Left cardiac atrium (tissue), 4 donors: ENCODE measurements at places on chromosomes 7 and 10. TPM values are rescaled to one million over a fixed set of nuclear protein-coding genes. Genes with fewer than 3 reads are reported as not detected.

DNA sequence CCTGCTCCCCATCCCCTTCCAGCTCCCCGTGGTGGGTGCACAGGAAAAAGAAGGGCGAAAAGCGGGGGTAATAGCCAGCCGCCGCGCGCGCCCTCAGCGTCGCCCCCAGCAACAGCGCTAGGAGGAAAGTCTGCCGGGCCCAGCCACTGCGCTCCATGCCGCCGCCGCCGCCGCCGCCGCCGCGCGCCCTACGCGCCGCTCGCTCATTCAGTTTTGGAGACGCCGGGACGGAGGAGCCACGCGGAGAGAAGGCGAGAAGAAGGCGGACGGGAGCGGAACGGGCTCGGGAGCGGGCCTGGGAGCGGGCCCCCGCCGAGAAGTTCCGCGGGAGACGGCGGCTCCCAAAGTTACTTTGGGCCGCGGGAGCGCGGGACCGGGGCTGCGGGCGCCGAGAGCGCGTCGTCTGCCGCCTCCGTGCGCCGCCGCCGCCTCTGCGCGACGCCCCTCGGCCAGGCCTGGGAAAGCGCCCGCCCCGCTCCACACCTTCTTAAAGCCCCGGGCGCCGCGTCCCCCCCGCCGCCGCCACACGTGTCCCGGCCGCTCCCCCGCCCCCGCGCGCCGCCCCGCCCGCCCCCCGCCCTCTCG is at the start of gene RELN:
Gene RELN, minus strand, starts transcription at position 459 of the 585 bp plus-strand sequence. Its CDS starts 302 bp downstream, at position 157.
- DNase-seq = peak; percentile 27

Gene NODAL
- total RNA-seq = not detected

Gene KNDC1
- 0.50 TPM for total RNA-seq

- no peak for DNase-seq
These were observed 116.8 kb downstream of the IQUB start for GRCh38 chr7:123417580-123417979.

DNA sequence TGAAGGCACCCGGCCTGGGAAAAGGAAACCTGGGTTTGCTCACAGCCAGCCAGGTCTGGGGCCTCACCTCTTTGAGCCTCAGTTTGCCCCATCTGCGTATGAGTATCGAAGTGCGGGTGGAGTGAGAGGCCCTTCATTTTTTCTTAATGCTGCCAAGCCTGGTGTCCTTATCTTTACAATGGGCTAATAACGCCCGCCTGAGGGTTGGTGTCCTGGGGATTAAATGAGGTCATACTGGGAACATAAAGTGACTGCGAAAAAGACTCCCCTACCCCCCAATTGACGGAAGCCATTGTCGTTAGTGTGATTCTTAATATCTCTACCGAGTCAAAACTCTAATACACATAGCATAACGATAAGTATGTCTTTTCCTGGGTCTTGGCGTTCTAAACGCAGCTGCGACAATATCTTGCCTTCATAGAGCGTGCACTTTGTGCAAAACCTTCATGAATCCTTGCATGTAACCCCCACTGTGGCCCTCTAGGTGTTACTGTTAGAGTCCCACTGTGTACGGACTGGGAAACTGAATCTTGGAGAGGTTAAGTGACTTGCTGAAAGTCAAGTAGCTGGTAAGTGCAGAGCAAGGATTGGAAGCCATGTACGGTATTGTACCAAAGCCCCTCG is 11.4 kb upstream of the GRB10 start:
- no peak for DNase-seq

DNA sequence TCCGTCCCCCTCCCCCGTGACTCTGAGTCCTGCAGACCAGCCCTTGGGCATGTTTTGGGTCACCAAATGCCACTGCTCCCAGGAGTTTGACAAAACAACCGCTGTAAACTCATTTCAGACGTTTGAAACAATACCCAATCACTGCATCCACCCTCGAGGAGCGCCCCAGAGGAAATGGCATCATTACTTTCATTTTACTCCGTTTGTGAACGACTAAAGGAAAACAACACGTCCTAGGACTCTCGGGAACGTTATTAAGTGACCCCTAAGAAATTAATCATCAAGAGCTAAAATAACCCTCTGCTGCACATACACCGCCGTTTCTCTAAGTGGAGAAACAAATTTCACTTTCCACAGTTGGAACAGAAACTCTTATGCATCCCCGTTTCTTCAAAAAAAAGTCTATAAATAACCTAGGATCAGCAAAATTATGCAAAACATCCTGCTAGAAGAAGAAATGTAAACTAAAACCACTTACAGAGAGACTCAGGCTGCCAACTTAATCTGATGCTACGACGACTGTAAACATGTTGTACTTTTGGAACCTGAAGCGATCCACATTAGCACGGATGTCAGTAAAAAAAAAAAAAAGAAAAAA is 109.9 kb upstream of the EFCAB10 start:
- DNase-seq = no peak

Gene GJD4
- total RNA-seq = not detected

Gene SPDYE3
- total RNA-seq = not detected

GRCh38 chr7:27689591-27690164 is 27.0 kb upstream of the HIBADH start:
- DNase-seq = no peak

Gene PTF1A
- total RNA-seq = not detected

- DNase-seq = no peak
These were observed 444.2 kb upstream of the SEMA3D start for GRCh38 chr7:85630904-85631600.

Gene ADCYAP1R1
- total RNA-seq = 1.0 TPM

- DNase-seq = no peak
These were observed 997.9 kb upstream of the POT1 start for GRCh38 chr7:125927556-125927955.

- DNase-seq = no peak
These were observed 638.4 kb downstream of the ACTR3B start for GRCh38 chr7:153397906-153398305.

DNA sequence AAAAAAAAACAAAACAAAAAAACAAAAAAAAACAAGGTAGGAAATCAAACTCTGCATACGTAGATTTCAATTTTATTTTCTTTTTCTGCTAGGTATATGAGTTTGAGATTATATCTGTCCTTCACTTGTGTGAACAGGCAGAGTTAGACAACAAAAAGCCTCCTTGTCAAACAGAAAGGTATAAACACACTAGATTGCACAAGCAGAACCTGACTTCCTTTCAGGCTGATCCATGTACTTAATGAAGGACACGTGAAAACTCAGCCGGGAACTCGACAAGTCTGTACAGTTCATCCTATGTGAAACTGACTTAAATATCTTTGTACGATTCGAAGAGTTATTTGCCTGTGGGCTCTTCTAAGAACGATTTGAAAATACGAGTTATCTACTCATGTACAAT is 254.1 kb downstream of the ARL4A start:
- DNase-seq = no peak

GRCh38 chr7:105796365-105796764 is 80.0 kb downstream of the ATXN7L1 start:
- DNase-seq = no peak

Gene MSMB
- total RNA-seq = not detected

- DNase-seq = no peak
These were observed 611 bp downstream of the NDUFA5 start for GRCh38 chr7:123557016-123557397.

DNA sequence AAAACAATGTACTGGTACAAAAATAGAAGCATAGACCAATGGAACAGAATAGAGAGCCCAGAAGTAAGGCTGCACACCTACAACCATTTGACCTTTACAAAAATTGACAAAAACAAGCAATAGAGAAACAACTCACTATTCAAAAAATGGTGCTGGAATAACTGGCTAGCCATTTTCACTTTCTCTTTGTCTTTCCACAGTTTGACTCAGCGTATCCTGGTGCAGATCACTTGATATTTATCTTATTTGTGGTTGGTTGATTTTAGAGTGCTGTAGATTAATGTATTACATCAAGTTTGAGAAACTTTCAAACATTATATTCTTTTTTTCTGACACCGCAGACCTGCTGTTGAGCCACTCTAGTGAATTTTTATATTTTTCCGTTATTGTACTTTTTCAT is 381.4 kb downstream of the DGKB start:
- DNase-seq = no peak

- DNase-seq = peak; percentile 50
These were observed 169.3 kb upstream of the AKR1E2 start for GRCh38 chr10:4656576-4657194.

DNA sequence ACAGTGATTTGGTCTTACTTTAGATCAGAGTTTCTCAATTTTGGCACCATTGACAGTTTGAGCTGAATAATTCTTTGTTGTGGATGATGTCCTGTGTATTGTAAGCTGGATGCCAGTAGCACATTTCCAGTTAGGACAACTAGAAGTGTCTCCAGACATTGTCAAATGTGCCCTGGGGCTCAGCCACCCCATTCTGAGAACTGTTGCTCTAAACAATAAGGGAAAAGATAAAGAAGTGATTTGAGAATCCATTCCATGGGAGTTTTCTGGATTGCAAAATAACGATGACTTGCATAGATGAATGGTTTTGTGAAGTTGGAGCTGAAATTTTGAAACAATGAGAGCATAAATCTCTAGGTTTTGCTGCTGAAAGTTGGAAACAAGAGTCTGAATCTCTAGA is 44.6 kb downstream of the NUP205 start:
- DNase-seq = no peak

GRCh38 chr10:61890881-61891409 is 10.6 kb upstream of the ARID5B start:
- DNase-seq = no peak

- DNase-seq = no peak
These were observed 69.6 kb upstream of the ZNF479 start for GRCh38 chr7:57201895-57202210.

DNA sequence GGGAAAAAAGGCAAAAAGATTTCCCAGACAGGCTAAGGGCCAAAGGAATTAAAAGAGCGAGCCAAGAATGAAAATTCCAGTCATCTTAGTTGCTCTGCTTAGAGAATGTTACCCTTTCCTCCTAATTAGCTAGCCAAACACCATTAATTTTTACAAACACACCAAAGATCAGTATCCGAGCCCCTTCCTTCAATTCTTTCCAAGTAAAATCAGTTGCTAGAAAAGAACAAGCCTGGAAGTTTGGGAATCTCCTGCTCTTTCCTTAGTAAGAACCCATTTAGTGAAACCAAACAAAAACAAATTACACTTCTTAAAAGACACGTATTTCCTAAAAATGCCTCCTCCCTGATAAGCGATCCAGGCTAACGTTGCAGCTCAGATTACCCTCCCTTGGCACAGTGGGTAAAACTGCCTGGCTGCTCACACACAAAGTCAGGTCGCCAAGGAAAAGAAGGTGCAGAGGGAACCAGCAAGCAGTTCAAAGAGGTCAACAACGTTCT is 57.1 kb upstream of the ABLIM1 start:
- peak; percentile 38 for DNase-seq

DNA sequence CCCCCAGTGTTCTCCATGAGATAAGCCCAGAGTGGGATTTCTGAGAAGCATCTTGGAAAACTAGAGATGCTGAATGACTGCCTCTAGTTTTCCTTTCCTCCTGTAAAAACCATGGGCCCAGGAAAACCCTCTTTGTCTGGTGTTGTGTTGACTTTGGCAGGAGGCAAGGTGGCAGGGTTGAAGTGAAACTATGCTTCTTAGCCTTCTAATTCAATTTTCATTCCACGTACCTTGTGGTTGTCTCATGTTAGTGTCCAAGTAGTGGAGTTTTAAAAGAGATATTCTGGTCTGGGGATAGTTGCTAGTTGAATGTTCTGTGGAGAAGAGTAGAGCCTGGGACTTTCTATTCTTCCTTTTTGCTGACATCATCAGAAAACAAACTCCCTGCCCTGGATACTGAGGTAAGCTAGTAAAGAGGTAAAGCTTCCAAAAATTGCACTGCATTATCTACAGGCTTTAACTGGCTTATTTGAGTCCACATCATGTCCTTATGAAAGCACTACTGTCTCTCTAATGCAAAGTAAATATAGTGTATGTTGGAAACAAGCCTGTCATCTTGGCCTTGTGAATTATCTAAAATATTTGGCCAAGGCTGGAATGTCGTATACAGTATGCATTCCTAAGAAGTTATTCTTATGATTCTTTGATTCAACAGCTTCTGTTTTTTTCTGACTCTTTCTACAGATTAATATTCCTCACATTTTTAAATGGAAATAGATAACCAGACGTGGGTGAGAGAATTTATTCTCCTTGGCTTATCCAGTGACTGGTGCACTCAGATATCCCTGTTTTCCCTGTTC is at the start of gene OR2F2:
Gene OR2F2, plus strand, starts transcription at position 708 of the 800 bp plus-strand sequence. Its CDS starts 0 bp downstream, at position 708.
- DNase-seq = no peak

GRCh38 chr10:18164093-18164492 is 23.9 kb downstream of the CACNB2 start:
- no peak for DNase-seq

Gene AKR1C8
- 0.68 TPM for total RNA-seq

GRCh38 chr7:111138193-111138569 is 47.3 kb downstream of the LRRN3 start:
- DNase-seq = peak; percentile 63

- peak; percentile 36 for DNase-seq
These were observed 529 bp downstream of the ZNF853 start for GRCh38 chr7:6615723-6616555.

DNA sequence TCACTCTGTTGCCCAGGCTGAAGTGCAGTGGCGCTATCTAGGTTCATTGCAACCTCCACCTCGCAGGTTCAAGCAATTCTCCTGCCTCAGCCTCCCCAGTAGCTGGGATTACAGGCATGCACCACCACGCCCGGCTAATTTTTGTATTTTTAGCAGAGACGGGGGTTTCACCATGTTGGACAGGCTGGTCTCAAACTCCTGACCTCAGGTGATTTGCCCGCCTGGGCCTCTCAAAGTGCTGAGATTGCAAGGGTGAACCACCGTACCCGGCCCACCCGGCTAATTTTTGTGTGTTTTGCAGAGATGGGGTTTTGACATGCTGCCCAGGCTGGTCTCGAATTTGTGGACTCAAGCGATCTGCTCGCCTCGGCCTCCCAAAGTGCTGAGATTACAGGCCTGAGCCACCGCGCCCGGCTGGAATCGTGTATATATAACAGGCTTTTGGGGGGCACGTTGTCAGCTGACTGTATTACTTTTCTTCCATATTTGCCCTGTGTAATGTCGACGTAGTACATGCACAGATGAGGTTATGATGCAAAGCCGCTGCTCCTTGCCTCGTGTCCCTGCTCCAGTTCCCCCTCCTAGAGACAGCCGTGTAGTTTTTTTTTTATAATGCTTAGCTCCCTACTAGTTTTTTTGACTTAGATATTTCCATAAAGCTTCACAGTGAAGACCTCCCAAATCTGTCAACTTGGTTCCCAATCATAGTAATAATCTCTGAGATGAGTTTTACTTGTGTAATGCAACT is 883 bp upstream of the TRA2A start:
- DNase-seq = peak; percentile 31

Gene ACBD7
- not detected for total RNA-seq
